NCI-H748 treated with DMSO at 0.1 percent for 48 hours (cell line): ENCODE measurements at places on chromosomes 16 and 17.

DNA sequence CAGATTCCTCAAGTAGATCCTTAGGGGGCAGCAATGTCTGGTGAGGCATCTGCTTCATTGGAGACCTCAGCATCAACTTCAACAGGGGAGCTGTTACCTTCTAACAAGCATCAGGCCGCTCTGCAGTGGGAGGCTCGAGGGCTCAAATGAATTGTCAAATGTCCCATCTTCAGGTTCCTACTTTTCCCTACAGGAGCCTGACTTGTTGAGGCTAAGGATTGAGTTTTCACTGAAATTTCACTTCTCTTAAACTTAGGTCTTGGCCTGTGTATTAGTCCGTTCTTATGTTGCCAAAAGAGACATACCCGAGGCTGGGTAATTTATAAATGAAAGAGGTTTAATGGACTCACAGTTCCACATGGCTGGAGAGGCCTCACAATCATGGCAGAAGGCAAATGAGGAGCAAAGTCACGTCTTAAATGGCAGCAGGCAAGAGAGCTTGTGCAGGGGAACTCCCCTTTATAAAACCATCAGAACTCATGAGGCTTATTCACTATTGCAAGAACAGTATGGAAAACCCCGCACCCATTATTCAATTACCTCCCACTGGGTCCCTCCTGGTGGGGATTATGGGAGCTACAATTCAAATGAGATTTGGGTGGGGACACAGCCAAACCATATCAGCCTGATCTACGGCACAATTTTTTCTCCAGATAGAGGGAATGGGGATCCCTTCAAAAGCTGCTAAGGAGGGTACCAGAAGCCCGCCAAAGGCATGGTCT lies 5.1 kb upstream of the CD300LD start:
- no peak for DNase-seq

GRCh38 chr17:27089929-27090247 lies 204.0 kb upstream of the WSB1 start:
- DNase-seq = no peak

DNA sequence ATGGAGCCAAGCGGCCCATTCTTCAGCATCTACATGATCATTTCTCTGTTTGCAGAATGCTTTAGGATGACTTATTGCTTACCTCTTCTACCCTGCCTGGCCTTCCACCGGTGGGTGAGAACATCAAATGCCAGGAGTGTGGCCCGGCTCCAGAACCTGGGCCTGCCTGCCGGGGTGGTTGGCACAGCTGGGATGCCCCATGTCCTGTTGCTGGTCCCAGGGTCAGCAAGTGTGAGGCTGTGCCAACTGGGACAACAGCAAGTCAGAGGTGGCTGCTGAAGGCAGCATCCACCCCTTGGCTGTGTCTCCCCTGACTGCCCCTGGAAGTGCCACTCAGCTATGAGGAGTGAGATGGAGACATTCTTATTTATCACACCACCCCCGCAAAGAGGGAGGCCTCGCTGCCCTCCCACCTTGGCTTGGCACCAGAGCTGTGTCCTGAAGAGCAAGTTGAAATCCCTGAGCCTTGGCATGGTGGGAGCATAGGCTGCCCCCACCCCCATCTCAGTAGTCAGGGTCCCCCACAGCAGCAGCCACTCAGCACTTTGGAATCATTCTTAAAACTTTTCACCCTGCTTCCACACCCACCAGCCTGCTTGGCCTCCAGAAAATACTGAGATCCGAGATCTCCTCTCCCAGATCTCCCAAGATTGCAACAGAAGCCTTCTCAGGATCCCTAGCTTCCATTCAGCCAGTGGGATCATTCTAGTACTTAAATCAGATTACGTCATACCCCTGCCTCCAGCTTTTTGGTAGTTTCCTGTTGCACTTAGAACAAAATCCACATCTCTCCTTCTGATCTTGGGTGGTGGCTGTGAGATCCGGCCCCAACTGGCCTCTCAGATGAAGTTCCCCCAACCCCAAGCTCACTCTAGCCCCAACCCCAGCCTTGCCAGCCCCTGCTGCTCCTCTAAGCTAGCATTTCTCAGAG lies 127.5 kb downstream of the SOCS1 start:
- no peak for DNase-seq

GRCh38 chr17:35083071-35083470 lies 19.6 kb upstream of the RFFL start:
- DNase-seq = no peak

DNA sequence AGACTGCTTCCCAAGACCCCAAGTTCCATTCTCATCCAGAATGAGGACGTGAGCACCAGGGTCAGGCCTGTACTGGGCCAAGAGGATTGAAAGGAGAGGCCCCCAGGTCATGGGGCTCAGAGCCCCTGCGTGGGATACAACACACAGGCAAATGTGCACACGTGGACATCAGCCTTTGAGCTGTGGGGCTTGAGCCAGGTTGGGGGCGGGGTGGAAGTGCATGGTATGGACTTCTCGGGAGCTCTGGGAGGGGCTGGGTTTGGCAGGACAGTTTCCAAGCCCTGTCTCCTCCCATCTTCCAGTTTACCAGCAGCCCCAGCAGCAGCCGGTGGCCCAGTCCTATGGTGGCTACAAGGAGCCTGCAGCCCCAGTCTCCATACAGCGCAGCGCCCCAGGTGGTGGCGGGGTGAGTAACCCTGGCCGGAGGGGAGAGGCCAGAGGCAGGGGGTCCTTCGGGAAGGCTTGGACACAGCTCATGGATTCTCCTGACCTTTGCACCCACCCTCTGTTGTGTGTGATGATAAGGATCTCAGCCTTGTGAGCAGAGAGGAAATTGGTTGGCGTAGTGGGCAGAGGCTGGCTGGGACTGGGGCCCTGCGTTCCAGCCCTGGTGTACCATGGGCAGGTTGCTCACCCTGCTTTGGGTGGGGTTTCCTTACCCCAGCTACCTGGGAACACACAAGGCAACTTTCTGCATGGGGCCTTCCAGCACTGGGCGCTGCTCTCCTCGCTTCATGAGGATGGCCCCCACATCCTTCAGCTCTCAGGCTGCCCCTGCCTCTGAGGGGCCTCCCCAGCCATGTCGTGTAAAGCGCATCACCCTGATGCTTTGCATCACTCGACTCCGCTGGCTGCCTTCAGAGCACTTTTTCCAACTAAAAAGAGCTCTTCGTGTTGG lies 10.4 kb upstream of the LASP1NB start:
- no peak for DNase-seq

DNA sequence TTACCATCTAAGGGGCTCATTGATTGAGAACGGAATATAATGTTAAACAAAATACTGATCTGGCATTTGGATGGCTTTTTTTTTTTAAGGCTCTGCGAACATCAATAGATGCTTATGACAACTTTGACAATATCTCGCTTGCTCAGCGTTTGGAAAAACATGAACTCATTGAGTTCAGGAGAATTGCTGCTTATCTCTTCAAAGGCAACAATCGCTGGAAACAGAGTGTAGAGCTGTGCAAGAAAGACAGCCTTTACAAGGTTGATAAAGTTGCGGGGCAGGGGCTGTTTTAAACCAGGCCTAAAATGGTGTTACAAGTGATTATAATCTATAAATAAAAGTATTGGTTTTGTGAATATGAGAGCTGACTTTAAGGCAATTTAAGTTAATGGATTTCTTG lies 22.3 kb downstream of the PTRH2 start:
- no peak for DNase-seq

DNA sequence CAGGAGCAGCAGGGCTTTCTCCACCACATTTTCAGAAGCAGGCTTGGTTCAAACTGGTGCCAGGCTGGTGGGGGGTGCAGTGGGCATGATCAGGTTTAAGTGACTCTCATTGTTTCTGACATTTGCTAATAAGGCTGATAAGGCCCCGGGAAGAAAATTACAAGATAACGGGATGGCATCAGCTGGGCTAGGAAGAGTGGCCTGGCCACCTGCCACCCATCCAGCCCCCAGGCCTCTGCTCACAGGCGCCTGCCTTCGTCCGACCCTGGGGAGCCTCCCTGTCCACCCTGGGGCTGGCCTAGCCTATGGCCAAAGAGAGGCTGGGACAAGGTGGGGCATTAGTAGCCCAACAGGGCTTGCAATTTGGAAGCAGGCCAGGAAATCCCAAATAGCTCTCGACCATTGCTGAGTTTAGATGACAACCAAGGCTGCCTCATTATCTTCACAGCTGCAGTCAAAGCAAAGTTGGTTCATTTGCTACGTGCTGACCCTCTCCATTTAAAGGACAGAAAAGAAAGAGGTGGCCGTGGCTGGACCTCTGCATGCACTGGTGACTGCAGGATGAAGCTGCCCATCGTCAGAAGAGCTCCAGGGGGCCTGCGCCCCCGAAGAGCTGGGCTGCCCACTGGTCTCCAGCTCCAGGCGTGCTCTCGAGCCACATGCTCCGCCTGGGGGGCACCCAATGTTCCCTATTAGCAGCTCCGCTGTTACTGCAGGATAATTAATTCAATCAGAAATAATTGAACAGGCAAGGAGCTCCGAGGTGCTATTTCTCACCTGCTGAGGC lies 44.9 kb downstream of the PEMT start:
- DNase-seq = no peak

- DNase-seq = no peak
Observed at GRCh38 chr16:21268236-21268635, 9.9 kb downstream of the CRYM start.

GRCh38 chr17:18380471-18381157 lies 3.0 kb downstream of the EVPLL start:
- DNase-seq = no peak

- DNase-seq = no peak
Observed at GRCh38 chr17:51797150-51797549, 361.4 kb downstream of the CA10 start.

DNA sequence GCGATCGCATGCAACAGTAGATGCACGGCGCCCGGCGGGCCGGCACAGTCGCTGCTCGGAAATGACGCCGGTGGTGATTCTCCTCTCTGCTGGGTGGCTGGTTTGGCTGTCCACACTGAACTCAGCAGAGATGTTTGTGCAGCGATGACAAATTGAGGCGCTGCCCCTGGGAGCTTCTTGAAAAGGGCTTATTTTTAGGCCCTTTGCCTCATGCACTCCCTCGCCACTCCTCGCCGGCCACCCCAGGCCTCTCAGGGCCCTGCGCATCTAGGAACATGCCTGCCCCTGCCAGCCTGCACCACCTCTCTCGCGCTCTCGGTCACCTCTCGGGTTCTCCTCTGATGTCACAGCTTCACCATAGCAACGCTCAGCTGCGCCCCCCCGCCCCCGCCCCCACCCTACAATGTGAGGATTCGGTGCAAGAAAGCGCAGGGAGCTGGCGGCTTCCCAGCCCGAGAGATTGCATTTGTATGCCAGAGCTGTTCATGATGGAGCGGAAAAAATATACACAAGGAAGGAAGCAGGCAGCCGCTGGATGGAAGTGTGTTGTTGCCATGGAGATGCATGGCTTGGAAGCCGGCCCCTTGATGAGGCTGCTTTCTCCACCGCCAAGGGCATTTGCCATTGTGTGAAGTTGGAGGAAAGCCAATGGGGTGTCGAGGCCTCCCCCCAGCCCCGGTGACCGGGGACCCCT lies 81.3 kb upstream of the PLCG2 start:
- no peak for DNase-seq

DNA sequence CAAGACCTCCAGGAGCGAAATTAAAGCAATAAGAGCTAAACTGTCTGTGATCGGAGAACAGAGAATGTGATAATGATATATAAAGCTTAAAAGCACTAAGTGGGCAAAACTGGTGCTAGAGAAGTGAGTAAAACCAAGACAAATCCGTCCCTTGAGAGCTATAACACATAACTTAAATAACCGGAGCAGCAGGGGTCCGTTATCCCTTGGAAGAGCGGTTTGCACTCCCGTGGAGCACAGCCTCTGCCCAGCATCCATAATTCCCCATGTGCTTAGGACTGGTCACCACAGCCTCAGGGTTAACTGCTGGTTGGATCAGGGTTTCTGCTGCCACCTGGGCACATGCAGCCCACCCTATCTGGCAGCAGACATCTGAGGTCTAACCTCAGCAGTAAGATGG lies 489.0 kb downstream of the NPIPA7 start:
- no peak for DNase-seq

DNA sequence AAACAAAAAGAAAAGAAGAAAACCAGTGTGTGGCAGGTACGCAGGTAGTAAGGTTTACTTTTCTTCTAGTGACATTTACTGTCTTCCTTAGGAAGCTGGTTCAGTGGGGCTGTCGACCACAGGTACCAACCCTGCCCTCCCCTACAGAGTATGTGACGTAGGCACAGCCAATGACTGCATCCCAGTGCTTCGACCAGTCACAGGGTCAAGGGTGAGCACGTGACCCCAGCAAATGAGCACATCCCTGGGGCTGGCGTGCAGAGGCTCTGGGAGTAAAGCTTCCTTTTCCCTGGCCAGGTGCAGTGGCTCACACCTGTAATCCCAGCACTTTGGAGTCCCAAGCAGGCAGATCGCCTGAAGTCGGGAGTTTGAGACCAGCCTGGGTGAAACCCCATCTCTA lies 38.9 kb upstream of the PLCG2 start:
- DNase-seq = no peak

DNA sequence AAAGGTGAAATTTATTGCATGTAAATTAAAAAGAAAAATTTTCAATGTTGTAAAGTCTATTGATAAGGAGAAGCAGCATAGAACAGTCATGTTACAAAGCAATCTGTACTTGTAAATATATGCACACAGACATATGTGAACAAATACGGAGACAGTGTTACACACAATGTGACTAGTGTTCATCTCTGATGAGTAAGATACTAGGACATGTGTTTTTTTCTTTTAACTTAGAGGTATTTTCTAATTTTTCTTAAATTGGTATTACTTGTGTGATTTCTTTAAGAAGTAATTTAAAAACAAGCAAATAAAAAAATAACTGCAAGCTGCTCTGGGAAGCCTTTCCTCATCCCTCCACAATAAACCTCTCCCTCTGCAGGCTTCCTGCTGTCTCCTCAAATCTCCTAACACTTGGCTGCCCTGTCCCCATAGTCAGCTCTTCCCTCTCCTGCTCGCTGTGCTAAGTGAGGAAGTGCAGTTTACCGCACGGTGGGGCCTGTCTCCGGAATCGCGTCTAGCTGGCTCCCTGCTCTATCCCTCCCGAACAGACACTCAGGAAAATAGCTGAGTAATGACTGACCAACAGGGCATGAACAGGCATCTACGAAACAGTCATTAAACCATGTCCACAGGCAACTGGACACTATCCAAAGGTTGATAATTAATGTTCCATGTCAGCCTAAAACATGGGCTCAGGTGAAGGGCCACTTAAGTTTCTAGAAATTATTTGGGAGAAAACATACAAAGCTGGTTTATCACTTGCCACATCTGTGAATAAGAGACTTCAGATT lies 35.9 kb downstream of the CMTM4 start:
- no peak for DNase-seq

DNA sequence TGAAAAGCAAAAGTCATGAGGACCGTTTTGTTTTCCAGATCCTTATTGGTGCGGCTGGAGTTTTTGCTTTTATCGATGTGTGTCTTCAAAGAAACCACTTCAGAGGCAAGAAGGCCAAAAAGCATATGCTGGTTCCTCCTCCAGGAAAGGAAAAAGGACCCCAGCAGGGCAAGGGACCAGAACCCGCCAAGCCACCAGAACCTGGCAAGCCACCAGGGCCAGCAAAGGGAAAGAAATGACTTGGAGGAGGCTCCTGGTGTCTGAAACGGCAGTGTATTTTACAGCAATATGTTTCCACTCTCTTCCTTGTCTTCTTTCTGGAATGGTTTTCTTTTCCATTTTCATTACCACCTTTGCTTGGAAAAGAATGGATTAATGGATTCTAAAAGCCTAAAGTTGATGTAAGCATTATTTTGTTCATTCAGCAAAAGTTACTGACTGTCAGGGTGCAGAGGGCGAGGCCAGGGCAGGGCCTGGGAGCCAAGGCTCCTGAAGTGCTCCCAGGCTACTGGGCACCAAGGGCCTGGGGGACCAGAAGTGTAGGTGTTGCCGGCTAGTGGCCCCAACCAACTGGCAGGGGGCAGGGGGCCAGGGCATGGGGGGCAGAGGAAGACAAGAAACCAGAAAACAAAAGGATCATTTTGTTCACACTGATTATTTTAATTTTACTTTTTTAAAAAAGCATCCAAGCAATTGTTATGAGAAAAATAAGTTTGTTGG lies 8.8 kb downstream of the CMTM2 start:
- no peak for DNase-seq
